ENCODE measurements at places on chromosomes 5 and 9.

GRCh38 chr5:170508036-170508435, 4.2 kb downstream of the KCNIP1 start:
- no peak for DNase-seq

- DNase-seq: no peak
These were observed 53.1 kb downstream of the HCN1 start for GRCh38 chr5:45643056-45643455.

DNA sequence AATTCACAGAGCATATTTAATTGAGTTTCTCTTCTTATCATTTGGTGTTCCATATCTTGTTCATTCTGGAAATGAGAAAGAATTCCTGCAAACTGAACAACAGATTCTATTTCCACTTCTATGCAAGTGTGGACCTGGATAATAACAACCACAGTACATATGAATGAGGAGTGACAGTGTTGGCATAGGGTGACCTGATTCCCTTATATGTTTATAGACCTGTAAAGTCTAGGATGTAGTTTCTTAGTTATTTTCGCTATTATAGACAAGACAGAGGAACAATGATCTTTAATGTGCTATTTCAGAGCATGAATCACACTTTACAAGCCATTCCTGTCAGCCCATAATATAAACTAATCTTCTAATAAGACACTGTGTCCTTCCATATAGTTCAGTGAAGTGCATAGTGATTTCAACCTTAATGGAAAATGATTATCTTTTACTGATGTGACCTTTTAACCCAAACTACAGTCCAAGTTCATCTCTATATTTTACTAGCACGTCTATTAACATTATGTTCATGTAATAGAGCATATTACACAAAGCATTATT, 88.2 kb upstream of the FAM174A start:
- DNase-seq: peak; percentile 88

- DNase-seq: no peak
These were observed 589.8 kb downstream of the DMRTA1 start for GRCh38 chr9:23036416-23036815.

DNA sequence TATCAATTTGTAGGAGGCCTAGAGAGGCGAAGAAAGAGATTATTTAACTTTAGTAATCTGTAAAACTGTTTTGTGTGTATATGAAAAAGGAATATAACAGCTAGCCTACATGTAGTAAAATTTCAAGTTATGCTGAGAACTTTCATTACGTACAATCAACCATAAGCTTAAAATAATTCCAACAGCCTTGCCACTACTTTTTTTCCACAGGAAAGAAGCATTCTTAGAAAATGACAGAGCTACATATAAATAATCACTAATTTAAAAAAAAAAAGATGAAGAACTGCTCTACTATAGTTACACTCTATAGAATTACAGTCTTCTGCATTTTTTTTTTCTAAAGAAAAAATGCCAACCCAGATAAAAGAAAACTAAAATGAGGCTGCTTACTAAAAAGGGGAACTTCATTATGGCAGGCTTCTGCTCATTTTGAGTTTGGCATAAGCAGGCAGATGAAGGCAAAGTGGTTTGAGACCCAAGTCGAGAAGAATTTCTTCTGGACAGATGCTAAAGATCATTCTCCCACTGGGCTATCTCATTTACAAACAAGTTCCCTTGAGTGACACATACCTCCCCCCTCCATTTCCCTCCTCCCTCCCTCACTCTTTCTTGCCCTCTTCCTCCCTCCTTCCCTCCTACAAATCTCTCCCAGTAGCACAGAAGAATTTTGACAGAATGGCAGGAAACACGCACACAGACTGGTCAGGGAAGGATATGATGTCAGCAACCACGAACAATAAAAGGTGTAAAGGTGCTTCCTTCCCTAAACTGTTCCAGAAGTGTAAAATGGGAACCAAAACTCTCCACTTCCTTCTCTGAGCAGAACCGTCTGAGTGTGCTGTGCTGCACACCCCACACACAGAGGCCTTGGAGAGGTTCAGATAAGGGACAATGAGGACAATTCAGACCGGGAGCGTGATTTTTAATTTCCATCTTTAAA, 56.1 kb downstream of the MEF2C start:
- no peak for DNase-seq

DNA sequence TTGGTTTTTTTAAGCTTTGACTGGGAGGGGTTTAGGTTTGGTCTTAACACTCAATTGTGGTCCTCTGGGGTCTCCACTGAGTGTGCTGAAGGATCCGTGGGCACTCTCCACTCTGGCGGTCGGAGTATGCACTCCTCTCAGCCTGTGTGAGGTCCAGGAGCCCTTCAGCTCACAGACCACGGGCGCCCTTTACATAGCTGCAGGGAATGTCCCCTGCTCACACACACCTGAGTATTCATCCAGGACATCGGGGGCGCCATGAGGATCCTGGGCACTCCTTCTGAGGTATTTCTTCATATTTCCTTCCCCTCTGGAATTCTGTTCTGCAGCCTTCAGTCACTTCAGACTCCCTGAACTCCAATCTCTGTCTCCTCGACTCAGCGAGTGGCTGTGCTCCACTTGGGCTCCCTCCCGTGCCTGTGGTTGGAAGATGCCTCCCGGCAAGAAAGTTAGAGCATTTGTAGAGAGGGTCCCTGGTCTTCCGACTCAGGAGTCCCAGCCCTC, 12.5 kb downstream of the TRIP13 start:
- DNase-seq: no peak

GRCh38 chr5:28648108-28648507, 1609.7 kb upstream of the CDH9 start:
- peak; percentile 53 for DNase-seq

DNA sequence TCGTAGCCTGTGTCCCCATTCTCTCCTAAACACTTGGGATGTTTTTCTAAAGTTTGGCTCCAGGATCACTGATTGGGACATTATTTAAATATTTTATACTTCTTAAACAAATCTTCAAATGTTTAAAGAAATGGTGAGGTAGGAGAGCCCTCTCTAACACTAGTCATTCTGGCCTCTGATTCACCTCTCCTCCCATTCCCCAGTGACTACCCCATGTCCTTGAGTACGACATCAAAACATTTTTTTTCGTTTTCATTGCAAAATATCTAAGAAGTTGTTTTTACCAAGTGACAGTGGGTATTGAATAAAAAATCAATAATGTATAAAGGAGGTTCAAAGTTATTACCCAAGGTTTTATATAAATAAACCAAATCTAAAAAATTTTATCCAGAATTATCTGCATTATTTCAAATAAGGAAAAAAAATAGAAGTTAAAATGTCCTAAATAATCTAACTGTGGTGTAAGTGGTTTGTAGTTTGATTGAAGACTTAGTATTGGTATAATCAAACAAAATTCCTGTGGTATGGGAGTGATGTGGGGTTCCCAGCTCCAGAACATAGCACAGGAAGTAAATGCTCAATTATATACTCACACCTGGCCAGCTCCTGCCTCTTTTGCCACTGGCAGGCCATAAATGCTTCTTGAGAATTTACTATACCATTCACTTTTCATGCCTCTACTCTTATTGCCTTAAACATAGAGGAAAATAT, 51.1 kb downstream of the MAST4 start:
- DNase-seq: no peak

DNA sequence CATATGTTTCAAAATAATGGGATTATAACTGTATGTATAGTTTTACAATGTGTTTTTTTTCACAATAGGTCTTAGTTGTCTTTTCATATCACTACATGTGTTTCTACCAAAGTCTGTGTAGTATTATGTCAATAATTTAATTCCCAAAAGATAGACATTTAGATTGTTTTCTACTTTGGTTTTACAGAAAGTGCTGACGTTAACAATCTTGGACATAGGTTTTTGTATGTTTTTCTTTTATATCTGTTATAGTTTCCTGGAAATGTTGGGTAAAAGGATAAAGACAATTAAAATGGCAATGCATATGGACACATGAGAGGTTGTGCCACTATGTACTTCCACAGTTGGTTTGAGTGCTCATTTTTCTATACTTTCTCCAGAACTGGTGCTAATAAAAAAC, 15.2 kb downstream of the TMEFF1 start:
- no peak for DNase-seq

DNA sequence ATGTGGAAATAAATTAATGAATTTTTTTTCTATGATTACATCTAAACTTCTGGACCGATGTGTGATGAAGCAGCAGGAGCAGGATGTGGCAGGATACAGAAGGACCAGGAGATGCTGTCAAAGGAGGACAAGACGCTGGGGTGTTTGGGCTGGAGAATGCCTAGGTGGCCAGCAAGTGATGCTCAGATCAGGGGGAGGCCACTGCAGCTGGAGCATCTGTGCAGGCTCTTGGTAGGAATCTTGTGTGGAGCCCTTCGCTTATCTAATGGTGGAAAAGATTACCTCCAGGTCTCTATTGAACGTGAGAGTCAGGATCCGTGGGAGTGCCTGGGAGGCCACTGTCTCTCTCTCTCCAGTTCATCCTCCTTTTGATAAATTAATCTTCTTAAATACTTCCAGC, 79.8 kb downstream of the MRPL36 start:
- no peak for DNase-seq

GRCh38 chr5:56429110-56429561, 196.0 kb upstream of the ANKRD55 start:
- no peak for DNase-seq

- DNase-seq: no peak
These were observed 308.2 kb downstream of the ARL15 start for GRCh38 chr5:54001976-54002775.

- peak; percentile 24 for DNase-seq
These were observed 58.1 kb downstream of the RFX3 start for GRCh38 chr9:3467593-3468219.

DNA sequence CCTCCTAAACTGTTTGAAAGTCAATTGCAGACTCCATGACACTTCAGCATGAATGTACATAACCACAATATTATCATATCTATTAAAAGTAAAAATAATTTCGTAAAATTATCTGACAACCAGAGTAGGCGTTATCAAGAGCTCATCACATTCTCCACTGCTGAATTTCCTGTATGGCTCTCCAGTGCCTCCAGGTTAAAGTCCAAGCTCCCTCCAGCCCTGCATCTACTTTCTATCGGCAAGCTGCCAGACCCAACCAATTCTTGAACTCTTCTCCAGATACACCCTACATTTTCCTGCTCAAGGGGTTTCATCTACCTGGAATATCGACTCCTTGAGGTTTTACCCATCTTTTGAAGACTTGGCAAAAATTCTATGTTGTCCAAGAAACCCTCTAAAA, 74.5 kb upstream of the TBC1D2 start:
- DNase-seq: no peak

DNA sequence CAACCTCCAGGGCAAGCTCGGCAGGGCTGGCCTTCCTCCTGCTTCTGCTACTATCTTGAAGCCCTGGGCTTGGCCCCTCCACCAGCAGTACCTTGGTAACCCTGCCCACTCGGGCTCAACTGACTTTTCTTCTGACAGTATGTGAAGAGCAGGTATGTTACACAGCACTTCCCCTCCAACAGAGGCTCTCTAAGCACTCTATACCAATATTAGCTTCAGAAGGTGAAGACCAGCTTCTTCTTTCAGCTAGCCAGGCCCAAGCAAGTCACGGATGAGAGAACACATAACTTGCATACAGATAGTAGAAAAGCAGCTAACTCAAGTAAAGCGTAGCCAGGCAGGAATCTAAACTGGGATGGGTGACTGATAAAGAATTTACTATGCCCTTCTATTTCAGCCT, 64.3 kb downstream of the FEM1C start:
- no peak for DNase-seq

- DNase-seq: no peak
These were observed 13.5 kb upstream of the MCCC2 start for GRCh38 chr5:71573591-71573990.

DNA sequence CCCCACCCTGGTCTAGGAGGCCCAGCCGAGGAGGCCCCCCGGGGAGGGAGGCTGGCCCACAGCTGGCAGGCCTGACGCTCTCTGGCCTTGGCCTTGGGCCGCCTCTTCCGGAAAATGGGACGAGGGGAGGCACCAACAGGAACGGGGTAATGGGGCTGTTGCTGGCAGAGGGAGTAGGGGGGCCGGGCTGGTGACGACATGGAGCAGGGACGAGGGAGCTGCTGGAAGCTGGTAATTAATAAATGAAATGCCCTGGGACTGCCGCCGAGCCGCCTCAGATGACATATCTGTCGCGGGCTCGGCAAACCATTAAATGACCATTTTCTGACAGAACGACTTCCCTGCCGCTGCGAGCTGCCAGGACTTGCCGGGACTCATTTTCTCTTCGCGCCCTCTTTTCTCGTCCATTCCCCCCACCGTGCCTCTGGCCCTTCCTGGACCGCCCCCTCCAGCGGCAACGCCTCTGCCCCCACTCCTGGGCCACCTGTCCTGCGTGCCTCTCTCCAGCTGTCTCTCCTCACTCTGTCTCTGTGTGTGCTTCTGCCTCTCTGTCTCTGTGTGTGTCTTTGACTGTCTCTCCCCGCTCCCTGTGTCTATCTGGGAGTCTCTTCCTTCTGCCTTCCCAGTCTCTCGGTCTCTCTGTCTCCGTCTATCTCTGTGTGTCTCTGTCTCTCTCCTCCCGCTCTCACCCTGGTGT, 215.7 kb downstream of the PAX5 start:
- DNase-seq: no peak

DNA sequence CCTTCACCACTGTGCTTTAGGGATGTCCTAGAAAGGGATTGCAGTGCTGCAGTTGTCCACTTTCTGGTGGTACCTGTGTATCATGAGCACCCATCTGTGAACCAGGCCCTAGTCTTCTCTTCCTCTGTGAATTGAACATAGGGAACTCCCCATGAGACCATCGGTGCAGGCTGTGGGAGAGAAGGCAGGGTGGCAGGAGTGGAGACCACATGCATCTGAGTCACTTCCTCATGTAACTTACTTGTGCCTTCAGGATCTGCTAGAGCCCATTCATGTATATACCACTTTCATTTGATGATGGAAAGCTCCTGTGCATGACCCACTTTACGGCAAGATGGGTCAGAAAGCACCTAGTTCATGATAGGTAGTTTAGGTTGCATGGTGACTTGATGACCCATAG, 478.1 kb upstream of the CDH9 start:
- DNase-seq: no peak

GRCh38 chr9:90103771-90104170, 499.0 kb downstream of the GADD45G start:
- DNase-seq: no peak

GRCh38 chr9:137023583-137023991, 4.5 kb downstream of the ABCA2 start:
- DNase-seq: no peak

- DNase-seq: no peak
These were observed 11.7 kb upstream of the AQP3 start for GRCh38 chr9:33459115-33459514.

DNA sequence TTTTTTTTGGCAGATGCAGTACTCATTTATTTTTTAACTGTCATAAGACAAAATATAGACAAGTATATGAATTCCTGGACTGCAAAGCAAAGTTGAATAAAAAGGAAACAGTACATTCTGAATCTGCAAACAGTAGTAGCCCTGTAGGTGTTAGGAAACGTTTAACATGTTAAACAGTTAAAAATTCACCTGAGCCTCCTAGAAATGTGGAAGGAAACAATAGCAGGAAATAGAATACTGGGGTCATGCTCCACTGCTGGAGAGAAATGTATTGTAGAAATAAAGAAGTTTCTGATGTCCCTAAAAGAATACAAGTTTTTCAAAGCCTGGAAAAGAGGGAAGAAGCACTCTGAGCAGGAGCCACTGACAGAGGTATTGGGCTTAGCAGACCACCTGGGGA, 866.0 kb downstream of the PTPRD start:
- no peak for DNase-seq

GRCh38 chr5:54778783-54779182, 206.6 kb downstream of the ESM1 start:
- DNase-seq: no peak

Measured in SK-N-DZ (cell line).